ENCODE measurements at places on chromosomes 16 and 17.

GRCh38 chr16:57115514-57116182, 23.3 kb downstream of the CPNE2 start:
- no peak for DNase-seq

- no peak for DNase-seq
Measured at GRCh38 chr17:49370971-49371834, 9.2 kb upstream of the ZNF652 start.

- DNase-seq = no peak
Measured at GRCh38 chr17:82241183-82241925, 12.5 kb downstream of the SLC16A3 start.

GRCh38 chr16:82748026-82748425, 121.3 kb downstream of the CDH13 start:
- DNase-seq = no peak

- DNase-seq = peak; percentile 61
Measured at GRCh38 chr16:79628501-79628975, 28.0 kb upstream of the MAF start.

DNA sequence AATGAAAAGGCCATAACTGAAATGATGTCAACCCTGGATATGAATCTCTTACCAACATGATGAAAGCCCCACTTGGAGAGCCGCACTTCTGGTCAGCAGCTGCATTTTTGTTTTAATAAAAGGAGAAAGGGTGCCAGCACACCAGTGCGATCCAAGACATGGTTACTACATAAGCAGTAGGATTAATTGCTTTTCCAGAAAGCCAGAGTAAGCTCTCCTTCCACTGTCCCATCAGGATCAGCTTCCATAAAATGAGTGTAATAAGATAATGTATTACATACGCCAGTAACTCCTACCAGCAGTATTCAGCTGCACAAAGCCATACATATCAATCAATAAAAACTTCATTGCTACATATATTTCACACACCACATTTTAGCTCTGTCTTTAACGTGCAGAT, 26.3 kb upstream of the NACA2 start:
- no peak for DNase-seq

DNA sequence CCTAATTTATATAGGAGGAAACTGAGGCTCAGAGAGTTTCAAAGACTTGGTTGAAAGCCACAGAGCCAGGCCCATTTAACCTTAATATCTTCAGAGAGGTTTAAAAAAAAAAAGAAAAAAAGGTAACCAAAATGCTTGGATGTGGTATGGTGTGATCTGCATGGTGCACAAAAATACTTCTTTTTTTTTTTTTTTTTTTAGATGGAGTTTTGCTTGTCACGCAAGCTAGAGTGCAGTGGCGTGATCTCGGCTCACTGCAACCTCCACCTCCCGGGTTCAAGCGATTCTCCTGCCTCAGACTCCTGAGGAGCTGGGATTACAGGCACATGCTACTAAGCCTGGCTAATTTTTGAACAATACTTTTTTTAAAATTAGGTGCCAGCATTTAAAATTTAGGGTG, 101.8 kb downstream of the XYLT1 start:
- DNase-seq = no peak

GRCh38 chr17:4572131-4572530, 11.8 kb upstream of the GGT6 start:
- DNase-seq = no peak

DNA sequence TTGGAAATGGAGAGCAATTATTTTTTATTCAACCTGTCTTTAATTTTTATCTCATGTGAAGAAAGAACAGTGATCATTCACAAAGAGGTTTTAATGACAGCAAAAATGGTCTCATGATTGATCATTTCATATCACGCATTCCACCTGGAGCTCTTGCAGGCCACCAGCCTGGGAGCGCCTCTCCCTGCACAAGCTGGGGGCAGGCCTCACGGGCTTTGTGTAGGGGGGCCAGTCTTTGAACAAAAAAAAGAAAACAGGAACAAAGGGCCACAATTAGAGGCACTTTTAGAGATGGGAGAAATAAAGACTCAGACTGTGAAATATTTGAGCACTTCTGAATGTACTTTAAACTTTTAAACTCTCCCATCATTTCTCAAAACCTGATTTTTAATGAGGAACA, 232.9 kb downstream of the CHD9NB start:
- DNase-seq = no peak

DNA sequence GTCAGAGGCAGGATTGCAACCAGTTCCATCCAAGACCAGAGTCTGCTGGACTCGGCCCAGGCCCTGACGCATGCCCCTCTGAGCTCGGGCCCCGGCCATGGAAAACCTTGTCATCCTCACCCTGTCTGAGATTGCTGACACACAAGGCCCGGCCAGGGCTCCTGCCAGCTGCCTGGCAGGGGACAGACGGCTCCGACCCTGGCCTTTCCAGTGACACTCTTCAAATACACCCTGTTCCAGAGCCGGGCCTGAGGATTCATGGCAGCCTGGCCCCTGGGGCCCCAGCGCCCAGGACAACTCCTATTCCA, 3.2 kb upstream of the PABPN1L start:
- DNase-seq = no peak

DNA sequence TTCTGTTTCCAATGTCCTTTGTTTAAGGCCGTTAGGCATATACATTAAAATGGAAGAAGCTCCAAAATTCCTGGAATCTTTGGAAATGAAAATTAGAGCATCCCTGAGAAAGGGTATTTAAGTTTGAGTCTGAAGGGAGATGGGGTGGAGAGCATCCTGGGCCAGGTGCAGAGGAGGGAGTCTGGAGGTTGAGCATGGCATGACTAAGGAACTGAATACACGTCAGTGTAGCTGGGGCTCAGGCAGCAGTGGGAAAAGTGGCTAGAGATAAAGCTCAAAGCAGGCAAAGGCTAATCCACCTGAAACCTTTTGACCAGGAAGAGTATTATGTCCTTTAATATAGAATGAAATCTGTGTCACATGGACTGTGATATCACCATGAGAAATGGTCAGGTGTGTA, 669.0 kb upstream of the RBFOX1 start:
- no peak for DNase-seq
